Ecto neural progenitor cell (in vitro differentiated cells): ENCODE measurements at places on chromosomes 4 and X.

DNA sequence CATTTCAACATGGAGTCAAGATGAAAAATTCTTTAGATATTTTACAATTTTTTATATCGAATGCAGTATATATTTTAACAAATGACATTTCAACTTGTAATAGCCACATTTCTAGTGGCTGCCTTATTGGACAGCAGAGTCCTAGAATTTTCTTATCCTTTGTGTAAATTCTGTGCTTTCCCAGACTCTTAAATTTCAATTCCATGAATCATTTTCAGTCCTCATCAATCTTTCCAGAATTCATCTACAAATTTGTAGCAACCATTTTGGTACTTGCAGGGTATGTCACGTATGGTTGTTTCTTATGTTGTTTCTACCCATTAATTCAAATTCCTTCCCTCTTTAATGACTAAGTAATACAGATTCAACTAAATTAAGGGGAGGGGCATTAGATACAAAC, 2.7 kb downstream of the PAICS start:
- DNase-seq, result no peak

GRCh38 chr4:90883519-90883918, 756.3 kb downstream of the CCSER1 start:
- no peak for DNase-seq

DNA sequence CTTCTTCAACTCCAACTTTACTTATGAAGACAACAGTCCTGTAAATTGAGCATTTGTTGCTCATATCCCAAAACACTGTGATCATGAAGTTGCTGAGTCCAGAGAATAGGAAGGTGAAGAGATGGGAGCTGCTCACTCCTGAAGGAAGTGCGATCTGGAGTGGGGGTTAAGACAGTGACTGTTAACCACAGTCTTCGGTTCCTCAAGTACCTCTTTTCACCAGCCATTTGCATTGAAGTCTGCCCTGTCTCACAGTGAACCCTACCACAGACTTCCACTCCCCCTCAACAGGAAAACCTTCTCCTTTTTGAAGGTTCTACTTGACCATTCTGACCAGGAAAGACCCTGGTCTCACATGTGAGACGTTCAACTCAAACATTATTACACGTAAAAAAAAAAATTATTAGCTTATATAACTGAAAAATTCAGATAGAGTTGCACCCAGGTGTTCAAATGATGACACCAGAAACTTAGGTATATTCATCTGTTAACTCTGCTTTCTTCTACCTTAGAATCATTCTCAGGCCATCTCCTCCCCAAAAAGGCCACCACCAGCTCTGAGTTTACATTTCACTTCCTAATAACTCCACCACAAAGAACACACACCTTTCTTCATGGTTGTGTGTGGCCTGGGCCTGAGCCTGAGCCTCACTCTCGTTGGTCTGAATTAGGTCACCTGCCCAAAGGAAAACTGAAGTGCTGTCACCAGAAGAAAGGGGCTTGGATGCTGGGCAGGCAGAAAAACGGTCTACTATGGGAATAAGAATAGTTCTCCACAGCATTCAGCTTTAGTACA, 199.2 kb downstream of the DCTD start:
- no peak for DNase-seq

- DNase-seq, result no peak
Measured at GRCh38 chr4:13918110-13918509, 290.6 kb upstream of the BOD1L1 start.
